ENCODE measurements at places on chromosomes 3 and 15.

DNA sequence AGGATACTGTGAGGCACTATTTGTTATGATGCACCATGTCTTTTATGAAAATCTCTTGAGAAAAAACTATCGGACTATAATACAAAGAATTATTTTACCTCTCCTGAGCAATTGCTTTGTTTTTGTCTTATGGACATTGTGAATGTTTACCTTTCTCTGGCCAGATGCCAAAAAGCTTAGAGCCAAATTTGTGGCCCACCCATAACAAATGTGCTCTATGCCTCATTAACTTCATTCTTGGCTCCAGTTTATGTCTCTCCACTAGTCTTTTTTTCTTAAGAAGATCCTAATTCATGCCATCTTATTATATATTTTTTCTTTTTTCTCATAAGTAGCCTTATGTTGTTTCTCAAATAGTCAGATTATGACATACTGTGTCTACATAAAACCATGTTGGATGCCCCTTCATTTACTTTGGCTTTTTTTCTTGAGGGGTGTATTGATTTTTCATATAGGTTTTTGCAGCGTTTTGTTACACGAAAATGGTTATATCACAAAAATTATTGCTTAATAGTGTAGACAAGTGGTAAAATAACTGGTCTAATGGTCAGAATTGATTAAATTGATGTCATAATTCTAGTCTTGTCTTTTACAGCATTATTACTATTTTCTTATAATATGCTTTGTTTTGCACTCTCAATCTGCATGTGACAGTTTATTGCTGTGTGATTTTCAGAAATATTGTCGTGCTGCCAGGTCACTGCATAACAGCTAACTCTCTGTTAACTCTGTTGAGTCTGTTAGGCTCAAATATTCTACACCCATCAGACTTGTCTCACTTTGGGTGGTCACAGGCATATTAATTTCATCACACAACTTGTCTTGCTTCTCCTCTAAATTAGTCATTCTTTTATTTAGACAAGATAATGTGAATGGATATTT, 18.2 kb downstream of the SENP8 start:
- DNase-seq: no peak

- DNase-seq: no peak
Measured at GRCh38 chr3:127767126-127767525, 55.2 kb downstream of the MGLL start.

DNA sequence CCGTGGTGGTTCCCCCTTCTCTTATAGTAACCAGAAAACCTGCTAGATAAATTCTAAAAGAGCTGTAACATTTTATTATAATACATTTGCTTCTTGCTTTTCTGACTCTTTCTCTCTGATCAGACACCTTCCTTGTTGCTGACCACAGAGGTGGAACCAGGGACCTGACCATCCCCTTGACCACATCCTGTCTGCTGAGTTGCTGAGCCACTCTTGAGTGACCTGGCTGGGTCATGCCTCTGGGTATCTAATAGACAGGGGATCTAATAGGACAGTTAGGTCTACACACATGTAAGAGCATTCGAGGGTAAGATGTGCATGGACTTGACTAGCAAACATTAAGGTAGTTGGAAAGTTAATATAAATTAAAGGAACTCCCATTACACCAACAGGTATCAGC, 22.8 kb upstream of the TRIM59 start:
- DNase-seq: no peak

DNA sequence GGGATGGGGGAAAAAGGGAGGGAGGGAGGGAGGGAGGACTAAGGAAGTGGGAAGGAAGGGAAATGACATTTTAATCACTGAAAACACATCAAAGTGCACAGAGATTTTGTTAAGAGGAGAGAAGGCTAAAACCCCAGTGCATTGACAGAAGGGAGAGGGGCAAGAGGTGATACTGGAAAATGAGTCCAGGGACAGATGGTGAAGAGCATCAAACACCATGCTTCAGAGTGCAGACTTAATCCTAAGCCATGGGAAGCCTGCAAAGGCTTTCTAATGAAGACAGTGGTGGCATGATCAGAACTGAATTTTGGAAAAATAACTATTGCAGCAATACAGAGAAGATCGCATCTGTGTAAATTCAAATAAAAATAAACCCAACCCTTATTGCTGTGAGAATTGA, 41.8 kb downstream of the HGD start:
- DNase-seq: no peak

GRCh38 chr3:115706311-115706829, 83.1 kb downstream of the GAP43 start:
- DNase-seq: no peak

GRCh38 chr3:12328132-12328836, 39.4 kb downstream of the PPARG start:
- no peak for DNase-seq

DNA sequence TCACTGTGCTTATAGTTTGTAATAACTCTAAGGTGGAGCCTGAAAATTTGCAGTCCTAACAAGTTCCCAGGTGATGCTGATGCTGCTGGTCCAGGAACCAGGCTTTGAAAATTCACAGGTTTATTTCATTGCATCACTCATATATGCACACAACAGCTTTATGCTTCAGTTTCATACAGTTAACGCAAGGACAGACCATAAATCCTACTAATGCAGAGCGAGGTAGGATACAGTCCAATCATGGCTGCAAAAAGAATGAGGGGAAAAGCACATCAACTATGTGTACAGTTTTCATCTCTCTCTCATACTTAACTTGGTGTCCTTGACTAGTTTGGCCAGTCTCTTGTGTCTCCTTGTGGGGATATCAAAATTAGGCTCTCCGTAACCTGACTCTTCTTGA, 135.1 kb downstream of the SLCO3A1 start:
- DNase-seq: no peak

DNA sequence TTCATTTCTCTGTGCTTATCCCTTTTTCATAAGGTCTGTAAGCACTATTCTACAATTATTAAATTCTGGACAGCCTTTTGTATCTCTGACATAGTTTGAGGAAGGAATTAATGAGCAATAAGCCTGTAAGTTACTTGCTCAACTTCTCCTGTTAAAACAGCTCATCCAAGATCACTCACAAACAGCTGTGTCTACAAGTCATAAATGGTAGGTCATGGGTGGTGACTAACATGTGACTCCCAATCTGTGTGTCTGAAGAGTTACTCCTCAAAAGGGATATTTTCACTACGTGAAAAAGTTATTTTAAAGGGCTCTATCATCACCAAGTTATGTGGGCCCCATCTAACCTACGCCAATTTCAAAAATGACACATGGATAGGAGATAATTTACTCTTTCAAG, 145.2 kb upstream of the CBLB start:
- DNase-seq: no peak

GRCh38 chr3:66904336-66904735, 93.8 kb upstream of the KBTBD8 start:
- no peak for DNase-seq

GRCh38 chr3:159650726-159651125, 337.9 kb upstream of the IL12A start:
- no peak for DNase-seq

- DNase-seq: no peak
Measured at GRCh38 chr3:134274571-134274970, 23.9 kb upstream of the RYK start.

- no peak for DNase-seq
Measured at GRCh38 chr3:134326126-134326525, 48.1 kb downstream of the AMOTL2 start.

DNA sequence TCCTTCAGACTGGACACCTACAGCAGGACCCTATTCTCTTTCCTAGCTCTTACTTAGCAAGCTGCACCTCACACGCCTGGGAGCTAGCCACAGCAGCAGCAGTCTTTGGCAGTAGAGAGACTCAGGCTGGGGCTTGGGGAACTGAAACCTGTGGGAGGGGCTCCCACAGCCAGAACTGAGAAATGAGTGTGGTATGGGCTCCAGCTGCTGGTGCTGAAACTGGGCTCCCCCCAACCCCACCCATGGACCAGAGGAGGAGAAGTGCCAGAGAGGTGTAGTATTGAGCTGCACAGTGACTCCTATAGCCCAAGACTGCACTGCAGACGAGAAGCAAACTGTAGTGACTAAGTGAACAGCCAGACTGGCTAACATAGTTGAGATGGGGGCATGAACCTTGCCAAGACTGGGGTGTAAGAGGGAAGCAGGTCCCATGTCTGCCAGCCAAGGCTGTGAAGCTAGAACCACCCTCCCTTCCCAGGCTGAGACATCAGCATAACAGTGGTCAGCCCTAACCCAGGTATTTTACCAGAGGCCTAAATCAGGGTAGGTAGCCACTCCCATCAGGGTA, 62.5 kb downstream of the MYO5A start:
- DNase-seq: peak; percentile 13

- DNase-seq: no peak
Measured at GRCh38 chr3:138479438-138479863, 45.0 kb downstream of the ESYT3 start.

- no peak for DNase-seq
Measured at GRCh38 chr15:38578626-38579025, 14.0 kb upstream of the RASGRP1 start.

DNA sequence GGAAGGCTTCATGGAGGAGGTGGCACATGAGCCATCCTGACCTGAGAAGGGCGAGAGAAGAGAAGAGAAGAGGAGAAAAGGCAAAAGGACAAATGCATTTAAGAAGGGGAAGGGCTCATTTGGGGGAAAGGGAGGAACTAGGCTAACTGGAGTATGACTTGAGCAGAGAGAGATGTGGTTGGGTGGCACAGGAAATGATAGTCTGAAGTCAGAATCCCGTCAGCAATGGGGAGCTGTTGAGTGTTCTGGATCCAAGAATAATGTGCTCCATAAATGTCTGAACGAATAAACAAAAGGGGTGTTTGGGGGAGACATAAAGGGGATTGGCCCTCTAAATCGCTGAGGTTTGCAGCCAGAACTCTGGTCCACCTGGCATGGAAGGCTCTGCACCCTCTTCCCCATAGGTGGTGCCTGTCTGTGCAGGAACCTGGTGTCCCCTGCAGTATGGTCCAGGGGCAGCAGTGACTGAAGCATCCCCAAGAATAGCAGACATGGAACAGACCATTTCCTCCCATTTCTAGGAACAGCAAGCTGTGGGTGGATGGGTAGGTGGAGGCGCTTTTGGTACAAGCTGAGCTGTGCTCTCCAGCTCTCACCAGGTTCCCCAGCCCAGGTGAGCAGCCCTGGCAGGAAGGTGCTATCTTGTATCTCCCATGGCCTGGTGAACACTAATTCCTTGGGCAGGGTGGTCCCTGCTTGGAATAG, 15.2 kb downstream of the CORO2B start:
- DNase-seq: no peak

GRCh38 chr15:71282076-71282475, 166.8 kb downstream of the THSD4 start:
- no peak for DNase-seq

- no peak for DNase-seq
Measured at GRCh38 chr3:170180079-170180907, 1.2 kb downstream of the PHC3 start.

DNA sequence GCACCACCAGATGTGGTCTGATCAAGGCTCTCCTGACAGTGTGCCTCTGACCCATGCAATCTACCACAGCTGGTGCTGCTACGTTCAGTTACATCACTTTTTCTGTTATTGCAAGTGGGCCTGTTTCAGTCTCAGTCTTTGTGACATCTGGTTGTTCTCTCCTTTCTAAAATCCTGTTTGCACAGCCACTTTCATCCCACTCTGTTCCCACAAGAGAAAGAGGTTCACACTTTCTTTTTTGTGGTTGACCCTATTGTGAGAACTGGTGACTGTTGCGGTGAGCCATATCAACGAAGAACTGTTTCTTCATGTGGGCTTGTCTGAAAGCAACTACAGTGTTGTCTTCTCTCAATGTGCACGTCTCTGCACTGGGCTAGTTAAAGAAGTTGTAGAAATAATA, 342.8 kb upstream of the ARPP21 start:
- no peak for DNase-seq

- no peak for DNase-seq
Measured at GRCh38 chr3:187212705-187213104, 15.4 kb downstream of the RTP1 start.

DNA sequence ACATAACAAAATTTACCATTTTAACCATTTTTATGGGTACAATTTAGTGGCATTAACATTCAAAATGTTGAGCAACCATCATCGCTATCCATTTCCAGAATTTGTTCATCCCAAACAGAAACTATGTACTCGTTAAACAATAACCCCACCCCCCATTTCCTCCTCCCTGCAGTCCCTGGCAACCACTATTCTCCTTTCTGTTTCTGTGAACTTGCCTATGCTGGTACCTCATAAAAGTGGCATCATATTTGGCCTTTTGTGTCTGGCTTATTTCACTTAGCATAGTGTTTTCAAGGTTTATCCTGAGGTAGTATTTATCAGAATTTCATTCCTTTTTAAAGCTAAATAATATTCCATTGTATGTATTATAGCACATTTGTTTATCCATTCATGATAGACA, 32.4 kb downstream of the C3orf80 start:
- DNase-seq: no peak

- no peak for DNase-seq
Measured at GRCh38 chr15:30882849-30883433, 20.8 kb upstream of the FAN1 start.

DNA sequence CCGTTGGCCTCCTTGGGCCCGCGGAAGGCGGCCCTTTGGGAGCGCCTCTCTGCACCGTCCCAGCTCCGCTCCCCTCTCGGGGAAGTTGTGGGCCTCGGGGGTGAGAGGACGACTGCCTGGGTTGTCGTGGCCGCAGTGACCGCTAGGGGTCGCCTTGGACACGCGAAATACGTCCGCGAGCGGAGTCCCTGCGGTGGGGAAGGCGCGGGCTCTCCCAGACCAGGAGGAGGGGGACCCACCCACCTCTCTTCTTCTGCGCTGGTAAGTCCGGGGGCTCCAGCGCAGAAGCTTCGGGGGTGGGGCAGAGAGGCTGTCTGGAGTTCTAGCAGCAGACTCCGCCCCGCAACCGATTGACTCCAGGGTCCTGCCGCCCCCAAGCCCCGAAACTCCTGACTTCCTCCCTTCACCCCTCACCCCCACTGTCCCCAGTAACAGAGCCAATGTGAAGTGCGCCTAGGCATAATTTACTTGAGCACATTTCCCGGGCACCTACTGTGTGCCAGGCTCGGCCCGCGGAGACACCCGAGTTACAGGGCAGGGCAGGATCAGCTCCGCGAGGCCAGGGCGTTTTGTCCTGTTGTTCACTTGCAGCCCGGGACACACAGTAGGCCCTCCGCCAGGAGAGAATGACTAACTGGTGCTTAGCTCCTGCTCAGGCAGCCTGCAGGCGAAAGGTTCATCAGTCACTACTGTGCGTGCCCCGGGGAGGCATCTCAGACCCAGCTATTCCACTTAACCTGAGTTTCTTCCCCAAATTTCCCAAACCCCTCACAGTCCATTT, 32.8 kb downstream of the DNASE1L3 start:
- DNase-seq: peak; percentile 78

- DNase-seq: no peak
Measured at GRCh38 chr15:73034221-73034620, 18.0 kb upstream of the NEO1 start.

DNA sequence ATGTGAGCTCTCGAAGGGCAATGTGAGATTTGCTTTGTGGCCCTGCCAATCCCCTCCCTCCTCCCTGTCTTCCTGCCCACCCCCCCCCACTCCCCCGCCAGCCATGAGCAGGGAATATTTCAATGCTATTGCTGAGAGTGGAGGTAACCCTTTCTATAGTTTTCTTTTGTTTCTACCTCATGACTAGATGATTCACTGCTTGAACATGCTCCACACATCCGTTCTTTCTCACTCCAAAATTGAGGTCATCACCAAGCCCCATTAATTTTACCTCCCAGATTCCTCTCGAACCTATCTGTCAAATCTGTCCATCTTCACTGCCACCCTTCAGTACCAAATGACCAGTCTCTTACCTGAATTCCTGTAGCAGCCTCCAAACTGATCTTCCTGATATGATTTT, 12.2 kb downstream of the ZNF774 start:
- DNase-seq: no peak

GRCh38 chr3:43418601-43419272, 132.4 kb downstream of the SNRK start:
- DNase-seq: no peak

GRCh38 chr15:85118581-85118980, 136.9 kb downstream of the PDE8A start:
- DNase-seq: no peak
